Effector CD8-positive, alpha-beta T cell (primary cell): ENCODE measurements at places on chromosomes 3 and 15.

DNA sequence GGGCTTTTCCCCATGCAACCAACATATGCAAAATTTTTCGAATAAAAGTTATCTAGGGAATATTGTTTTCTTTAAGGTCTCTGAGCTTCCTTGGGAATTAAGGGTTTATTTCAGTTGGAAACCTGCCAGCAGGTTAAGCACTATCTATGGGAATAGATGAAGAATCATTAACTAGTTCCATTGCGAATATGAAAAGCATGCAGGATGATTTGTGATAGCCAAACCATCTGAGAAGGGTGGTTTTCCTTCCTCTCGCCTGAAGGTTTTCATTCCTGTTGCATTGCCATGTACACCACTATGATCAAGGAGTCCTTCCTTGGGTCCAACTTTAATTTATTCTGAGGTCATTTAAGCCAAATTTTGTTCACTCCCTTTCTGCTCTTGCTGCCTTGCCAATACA lies 184.9 kb downstream of the NR2F2 start:
- no peak for DNase-seq

DNA sequence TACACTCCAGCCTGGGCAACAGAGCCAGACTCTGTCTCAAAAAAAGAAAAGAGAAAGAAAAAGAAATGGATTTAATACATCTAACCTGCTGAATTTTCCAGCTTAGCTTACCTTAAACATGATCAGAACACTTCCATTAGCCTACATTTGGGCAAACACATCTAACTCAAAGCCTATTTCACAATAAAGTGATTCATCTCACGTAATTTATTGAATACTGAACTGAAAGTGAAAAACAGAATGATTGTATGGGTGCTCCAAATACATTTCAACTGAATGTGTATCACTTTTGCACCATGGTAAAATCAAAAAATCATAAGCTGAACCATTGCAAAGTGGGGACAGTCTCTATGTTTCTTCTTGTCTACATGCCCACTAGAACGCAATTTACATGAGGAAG lies 9.0 kb downstream of the PIK3R4 start:
- no peak for DNase-seq

GRCh38 chr3:120550546-120550945 lies 45.6 kb upstream of the NDUFB4 start:
- DNase-seq, result no peak

DNA sequence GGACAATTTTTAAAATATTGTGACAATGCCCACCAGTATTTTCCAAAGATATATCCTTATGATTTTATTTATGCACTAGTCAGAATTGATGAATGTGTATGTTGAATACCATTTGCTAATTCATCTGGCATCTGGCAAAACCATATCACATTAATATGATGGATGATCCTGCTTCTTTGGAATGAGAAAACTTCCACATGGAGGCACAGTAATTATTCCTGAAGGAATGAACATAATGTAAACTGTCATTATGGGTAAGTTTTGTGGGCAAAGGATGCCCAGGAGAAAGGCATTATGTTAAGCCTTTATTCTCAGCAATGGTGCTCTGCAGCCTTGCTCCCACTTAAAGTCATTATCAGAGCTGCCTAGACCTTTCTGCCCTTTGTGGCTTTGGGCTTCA lies 113.0 kb upstream of the MME start:
- DNase-seq, result no peak

DNA sequence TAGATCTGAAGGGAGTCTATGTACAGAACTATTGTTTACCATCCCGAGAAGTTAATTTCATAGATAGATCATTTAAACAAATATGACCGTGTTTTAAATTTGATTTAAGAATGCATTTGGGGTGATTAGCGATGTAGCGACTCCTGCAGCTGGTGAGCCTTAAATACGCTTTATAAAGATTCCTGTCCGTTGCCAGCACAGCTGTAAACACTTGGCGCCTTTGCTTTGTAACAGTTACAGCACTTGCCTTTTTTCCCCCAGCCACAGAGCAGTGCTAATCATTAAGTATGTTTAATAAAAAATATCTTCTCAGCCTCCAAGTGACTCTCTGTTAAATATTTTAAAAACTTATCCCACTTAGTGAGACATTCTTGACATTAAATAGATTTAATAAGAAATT lies 333.8 kb downstream of the FEZF2 start:
- DNase-seq, result no peak

DNA sequence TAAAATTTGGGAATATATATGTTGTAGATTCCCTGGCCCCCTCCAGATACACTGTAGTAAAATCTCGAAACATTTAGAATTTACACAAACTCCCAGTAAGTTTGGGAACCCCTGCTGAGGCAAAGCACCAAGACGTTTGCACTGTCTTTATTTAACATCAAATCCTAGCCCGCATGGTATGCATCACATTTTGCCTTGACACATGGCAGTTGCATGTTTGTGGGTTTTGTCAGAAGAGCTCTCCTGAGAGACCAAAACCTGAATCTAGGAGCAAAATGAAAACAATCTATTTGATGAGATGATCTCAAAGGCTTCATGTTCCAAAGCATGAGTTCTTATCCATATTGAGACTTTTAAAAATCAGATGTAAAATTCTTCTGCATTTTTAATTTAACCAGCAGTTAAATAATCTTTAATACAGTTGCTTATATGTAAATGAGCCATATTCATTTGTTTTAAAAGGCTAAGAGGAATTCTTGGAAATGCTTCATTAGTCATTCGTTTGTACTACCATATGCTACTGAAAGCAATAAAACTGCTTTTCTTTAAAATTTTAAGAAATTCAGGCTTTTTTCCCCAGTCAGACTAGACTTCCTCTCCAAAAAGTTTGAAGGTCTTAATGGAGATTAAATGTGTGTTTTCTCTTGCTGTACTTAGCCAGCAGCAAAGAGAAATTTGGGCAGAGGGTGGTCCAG lies 105.2 kb upstream of the BOC start:
- no peak for DNase-seq

DNA sequence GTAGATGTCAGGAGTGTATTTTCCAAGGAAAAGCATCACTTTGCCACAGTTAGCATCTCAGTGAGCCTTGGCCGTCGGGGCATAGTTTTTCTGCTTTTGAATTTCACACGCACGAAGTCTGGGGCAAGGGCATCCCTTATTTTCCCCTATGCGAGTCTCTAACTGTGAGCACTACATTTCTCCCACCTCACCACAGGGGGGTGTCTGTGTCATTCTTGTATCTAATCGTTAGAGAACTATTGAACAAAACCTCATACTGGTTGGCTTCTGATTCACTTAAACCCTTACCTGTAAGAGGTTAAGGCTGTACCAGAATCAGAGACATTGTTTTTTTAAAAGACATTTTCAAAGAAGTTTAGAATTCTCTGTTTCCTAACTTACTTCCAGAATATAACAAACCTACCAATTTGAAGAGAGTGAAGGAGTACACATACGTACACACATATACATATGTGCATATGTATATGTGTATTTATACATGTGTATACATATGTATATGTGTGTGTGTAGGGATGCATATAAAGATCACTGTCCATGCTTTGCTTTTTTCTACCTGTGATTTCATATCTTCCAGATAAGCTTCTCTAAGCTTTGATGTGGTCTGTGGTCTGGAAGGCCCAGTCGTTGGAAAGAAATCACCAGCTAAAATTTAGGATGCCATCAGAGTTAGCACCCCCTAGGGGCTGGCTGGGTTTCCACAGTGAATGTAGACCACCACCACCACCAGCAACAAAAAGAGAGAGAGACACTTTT lies 49.4 kb downstream of the MYZAP start:
- DNase-seq, result no peak

- DNase-seq, result no peak
Observed at GRCh38 chr3:11390411-11391131, 118.4 kb downstream of the ATG7 start.

DNA sequence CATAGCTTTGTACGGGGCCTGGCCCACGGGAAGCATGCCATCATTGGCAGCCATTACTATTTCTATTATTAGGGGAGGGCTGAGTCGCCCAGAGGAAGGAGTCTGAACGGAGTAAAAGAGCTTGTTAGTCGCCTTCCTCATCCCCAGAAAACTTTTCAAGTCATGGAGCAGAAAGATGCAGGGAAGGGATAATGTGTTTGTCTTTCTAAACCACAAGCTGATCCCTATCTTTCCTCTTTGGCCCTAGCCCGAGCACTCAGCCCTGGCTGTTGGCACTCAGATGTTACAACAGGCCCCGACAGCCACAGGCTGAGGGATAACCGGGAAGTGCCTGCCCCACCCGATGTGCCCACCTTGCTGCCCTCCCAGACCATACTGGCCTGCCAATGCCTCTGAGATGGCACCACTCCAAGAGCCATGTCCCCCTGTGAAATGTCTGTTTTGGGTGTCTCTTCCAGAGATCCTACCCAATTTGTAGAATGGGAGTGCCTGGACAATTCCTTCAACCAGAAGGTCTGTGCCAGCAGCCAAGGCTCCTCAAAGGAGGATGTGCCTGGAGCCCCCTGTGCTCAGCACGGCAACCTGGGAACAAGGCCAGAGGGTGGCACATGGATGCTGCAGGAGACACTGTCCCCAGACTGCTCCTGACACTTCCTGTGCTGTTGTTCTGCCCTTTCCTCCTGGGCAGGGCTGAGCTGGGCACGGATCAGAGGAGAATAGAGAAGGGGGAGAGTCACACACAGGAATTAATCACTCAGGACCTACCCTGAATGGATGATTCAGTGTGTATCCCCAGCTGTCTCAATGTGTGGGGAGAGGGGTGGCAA lies 10.8 kb downstream of the PAK6 start:
- DNase-seq, result no peak

- DNase-seq, result no peak
Observed at GRCh38 chr3:20104167-20104661, 64.0 kb downstream of the KAT2B start.

- no peak for DNase-seq
Observed at GRCh38 chr3:106759731-106760130, 617.5 kb upstream of the CCDC54 start.

- DNase-seq, result no peak
Observed at GRCh38 chr3:37466660-37467359, 292.4 kb upstream of the LRRFIP2 start.

DNA sequence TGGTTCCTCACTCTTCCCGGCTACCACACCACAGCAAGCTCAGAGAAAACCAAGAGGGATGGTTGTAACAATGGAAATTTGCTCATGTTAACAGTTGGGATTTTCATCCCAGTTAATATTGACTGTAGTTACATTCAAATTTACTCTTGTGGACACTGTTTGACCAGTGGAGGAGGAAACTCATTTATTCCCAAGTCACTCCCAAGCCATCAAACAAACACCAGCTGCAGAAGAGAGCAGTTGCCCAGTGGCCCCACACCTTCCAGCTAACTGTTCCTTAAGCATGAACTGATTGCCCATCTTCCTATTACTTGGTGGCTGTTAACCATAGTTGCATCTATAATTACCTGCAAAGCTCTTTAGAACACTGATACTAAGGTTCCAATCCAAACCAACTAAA lies 24.1 kb upstream of the MECOM start:
- DNase-seq, result no peak

DNA sequence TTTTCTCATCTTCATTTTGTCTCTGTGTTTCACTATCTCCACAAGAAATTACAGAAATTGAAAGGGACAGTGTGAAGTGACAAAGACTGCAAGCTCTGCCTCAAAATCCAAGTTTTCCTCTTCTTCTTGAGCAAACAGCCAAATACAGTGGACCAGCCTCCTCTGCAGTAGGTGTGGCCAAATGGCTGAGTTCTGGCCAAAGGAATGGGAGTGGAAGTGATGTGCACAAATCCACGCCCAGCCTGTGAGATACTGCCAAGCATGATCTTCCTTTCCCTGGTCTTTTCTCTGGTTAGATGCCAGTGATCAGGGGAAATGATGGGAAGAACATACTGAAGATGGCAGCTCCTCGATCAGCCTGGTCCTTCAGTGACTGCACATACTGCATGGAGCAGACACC lies 111.0 kb upstream of the CPNE4 start:
- no peak for DNase-seq

GRCh38 chr3:82473864-82474541 lies 712.6 kb upstream of the GBE1 start:
- DNase-seq, result no peak

- DNase-seq, result no peak
Observed at GRCh38 chr15:67873777-67874176, 33.9 kb upstream of the RNU6-1 start.

GRCh38 chr15:51759557-51760070 lies 8.2 kb downstream of the TMOD2 start:
- DNase-seq, result no peak

DNA sequence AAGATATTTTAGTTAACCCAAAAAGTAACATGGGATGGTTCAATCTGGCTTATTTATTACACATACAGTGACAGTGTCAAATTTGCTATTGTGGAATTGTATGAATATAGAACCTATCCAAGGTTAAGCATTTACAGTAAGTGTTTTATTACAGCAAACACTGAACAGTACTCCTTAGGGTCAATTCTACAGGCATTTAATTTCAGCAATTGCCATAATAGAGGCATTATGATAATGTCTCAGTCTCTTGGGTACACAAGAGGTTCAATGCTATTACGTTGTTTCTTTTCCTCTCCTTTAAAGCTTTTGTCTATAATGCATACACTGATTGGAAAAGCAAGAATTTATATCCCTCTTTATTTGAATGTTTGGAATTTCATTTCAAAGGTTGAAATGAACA lies 275.7 kb upstream of the NAALADL2 start:
- no peak for DNase-seq

- DNase-seq, result peak; percentile 37
Observed at GRCh38 chr15:89416339-89417183, 79.8 kb downstream of the RHCG start.

- DNase-seq, result no peak
Observed at GRCh38 chr15:45948181-45948621, 313.4 kb downstream of the SQOR start.

- DNase-seq, result no peak
Observed at GRCh38 chr3:45214061-45214680, 11.9 kb downstream of the TMEM158 start.
